ENCODE measurements at places on chromosomes 11 and 22. TPM values are rescaled to one million over a fixed set of nuclear protein-coding genes. Genes with fewer than 3 reads are reported as not detected.

DNA sequence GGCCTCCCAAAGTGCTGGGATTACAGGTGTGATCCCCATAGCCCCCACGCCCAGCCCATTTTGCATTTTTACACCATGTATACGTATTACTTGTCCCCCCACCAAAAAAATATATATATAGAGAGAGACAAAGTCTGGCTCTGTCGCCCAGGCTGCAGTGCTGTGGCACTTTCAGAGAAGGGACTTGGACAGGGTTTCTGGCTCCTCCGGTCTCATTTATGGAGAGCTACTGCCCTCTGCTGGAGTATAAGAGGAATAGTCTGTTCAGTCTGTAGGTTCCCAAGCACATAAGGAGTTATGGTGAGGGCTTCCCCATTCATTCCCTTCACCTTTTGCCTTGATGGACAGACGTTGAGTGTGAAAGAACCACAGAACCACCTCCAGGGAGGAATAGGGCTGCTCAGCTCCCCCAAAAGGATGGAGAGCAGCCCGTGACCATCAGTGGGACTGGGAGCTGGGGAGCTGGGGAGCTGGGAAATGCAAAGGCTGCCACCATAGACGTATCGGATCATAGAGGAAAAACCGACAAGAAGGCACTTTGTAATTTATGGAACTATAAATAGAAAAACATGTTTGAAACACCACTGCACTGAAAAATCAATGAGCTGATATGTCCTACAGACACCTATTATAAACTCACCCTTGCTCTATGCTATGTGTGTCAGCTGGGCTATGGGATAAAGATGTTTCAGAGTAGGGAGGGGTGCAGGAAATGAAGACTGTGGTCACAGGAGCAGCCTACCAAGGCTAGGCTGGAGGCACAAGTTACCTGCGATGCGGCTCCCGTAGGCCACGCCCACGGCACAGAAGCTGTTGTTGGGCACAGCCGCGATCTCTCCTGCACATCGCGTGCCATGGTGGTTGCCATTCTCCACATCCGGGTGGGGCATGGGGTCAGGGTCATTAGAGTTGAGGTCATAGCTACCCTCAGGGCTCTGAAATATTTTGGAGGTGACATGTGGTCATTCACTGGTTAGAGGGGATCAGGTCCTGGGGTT is 5.2 kb downstream of the PCSK7 start:
- peak; percentile 88 for DNase-seq

- DNase-seq, result no peak
Observed at GRCh38 chr11:71976551-71976950, 22.2 kb upstream of the IL18BP start.

Gene BTG4
- total RNA-seq, result not detected

Gene PATE4
- total RNA-seq, result not detected

DNA sequence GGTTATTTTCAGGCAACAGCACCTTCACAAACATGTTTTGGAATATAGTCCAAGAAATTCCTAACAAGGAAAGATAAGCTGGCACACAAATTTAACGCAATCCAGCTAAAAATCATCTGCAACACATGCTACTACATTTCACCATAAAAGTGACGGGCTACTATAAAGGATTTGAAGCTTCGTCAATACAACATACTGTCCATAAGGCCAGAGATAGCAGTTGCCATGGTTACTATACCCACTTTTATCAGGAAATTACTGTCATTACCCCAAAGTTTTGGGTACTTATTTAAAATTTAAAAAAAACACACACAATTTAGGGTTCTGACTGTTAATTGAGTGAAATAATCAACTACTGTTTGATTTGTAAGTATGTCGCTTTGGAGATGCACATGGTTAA is 6.9 kb downstream of the PHF21A start:
- no peak for DNase-seq

- peak; percentile 56 for DNase-seq
Observed at GRCh38 chr11:128658502-128658901, 35.4 kb upstream of the FLI1 start.

Gene MMP11
- total RNA-seq, result 7.3 TPM

Gene OR51I1
- not detected for total RNA-seq

DNA sequence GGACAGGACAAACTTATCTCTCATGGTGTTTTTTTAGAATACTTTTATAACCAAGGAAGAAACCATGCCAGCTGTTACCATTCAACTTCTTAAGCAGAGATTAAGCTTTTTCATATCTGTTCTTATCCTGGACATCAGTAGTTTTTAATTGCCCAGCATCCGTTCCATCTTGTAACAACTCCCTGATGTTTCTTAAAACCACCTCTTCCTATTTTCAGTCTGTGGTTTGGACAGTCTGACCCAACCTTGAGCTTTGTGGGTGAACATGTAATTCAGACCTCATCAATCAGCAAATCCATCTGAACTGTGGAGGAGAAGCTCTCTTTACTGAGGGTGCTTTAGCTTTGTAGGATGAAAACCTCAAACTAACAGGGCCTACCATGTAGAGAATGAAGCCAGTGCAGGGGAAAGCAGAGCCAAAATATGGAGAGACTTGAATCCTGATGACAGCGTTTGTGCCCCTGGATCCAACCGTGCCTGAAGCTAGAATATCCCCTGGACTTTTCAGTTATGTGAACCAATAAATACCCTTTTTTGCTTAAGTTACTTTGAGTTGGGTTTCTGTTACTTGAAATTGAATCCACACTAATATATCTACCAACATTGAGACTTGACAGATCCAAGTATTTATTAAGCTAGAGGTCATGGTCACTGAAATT is 9.4 kb downstream of the TUG1 start:
- no peak for DNase-seq

GRCh38 chr22:46547883-46548244 is 10.4 kb upstream of the CELSR1 start:
- peak; percentile 89 for DNase-seq

GRCh38 chr11:100835854-100836253 is 148.8 kb downstream of the ARHGAP42 start:
- no peak for DNase-seq

Gene ART1
- not detected for total RNA-seq

DNA sequence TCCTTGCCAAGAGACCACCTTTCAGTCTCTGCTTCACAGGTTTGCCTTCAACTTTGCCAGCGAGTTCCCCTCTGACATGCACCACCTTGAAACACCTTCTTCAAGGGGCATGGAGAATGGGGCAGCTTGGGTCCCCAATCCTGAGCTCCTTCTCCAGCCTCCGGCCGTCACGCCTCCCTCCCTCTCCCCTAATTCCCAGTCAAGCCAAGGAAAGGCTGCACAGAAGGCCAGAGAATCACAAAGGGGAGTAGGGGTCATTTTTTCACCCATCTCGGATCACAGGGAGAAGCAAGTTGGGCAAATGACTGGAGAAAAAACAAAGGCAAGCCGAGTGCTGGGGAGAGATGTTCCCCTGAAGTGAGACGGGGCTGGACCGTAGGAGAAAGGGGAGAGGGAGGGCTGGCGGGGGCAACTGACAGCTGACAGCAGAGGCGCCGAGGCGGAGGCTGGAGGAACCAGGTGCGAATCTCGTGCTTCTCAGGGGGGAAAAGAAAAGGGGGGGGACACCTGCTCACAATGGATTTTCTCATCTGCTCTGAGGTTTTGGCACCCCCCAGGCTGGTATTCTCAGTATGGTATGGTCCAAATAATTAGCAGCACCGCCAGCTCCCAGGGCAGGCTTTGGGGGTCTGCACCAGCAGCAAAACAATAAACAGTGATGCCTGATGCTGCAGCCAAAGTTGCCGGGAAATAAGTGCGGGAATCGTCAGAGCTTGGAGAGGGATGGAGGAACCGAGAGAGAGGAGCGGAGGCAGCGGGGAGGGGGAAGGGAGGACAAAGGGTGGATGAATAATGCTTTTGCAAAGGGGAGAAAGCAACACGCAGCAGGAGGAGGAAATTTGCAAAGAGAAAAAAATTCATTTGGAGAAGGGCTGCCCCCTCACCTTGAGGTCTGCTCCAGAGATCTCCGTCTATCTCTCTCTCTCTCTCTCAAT is 644 bp downstream of the YPEL4 start:
- DNase-seq, result no peak

Gene SELENOM
- total RNA-seq, result 18.7 TPM

Gene DTX4
- total RNA-seq, result 28.1 TPM

DNA sequence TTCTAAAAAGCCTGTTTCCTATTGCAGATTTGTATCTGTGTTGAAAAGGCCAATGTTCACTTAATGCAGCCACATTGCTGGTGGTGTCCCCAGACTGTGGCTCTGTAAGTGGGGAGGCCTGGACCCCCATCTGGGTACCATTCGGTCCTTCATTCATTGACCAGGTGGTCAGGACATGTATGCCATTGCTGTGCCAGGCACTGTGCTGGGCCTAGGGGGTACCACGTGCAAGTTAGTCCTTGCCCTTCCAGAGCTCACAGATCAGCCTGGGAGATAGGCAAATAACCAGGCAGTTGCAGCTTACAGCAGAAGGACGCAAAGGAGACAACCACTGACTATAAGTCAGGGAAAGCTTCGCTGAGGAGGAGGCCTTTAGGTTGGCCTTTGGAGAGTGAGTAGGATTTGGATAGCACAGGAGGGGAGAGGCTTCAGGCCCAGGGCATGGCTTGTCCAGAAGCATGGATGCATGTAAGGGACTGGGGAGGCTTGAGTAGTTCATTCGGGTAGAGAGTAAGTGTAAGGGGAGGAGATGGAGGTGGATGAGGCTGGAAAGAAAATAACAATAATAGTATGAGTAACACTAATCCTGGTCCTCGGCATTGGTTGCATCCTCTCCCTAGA is 5.0 kb downstream of the PRDM11 start:
- no peak for DNase-seq

Gene FXYD2
- 0.74 TPM for total RNA-seq

DNA sequence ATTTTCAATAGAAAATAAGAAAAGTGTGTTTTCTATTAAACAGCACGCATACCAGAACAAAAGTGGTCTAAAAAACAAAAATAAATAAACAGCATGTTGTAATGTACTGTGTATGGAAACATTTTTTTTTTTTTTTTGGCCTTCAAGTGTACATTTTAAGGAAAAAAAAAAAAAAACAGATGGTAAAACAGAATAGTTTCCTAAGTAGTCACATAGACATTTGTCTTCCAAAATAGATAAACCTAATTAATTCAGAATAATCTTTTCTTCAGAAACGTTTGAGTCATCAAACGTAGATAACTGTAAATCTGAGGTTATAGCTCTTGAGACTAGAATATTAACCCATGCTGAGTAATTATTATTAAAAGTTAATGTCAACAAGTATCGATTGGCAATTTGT is 396 bp upstream of the CFAP300 start:
- no peak for DNase-seq

Gene CXCR5
- total RNA-seq, result not detected

GRCh38 chr11:103284260-103284659 is 175.0 kb downstream of the DYNC2H1 start:
- DNase-seq, result no peak

- DNase-seq, result peak; percentile 35
Observed at GRCh38 chr22:35299217-35299672, 449 bp upstream of the TOM1 start.

- no peak for DNase-seq
Observed at GRCh38 chr11:129412494-129412893, 36.8 kb downstream of the BARX2 start.

DNA sequence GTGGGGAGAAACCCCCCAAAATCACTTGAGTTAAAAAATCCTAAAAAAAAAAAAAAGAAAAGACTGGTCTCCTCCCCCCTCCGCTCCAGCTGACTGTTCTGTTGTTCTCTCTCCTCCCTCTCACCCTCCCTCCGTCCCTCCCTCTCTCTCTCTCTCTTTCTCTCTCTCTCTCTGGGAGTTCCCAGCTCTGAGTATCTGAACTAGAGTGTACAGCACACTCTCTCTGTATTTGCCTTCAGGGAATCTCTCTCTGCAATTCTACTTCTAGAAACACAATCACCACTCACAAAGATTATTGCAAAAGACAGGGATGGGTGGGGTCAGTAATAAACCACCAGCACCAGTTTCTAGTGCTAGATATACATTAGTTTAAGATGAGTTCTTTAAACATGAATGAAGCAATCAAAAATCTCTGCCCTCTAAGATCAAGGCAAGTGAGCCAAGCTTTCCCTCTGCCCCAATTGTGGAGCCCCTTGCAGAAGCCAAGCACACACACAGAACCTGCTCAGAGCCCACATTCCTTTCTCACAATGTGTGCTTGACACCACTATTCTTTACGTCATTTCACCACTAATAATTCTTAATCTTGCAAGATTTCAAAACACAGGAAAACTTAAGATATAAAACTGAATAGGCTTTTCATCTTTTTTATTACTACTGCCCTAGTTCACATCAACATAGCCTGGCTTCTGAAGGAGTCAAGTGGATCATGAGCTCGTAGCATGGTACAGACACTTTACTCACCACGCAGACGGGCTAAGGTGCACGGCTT is 133.5 kb downstream of the RBFOX2 start:
- no peak for DNase-seq

DNA sequence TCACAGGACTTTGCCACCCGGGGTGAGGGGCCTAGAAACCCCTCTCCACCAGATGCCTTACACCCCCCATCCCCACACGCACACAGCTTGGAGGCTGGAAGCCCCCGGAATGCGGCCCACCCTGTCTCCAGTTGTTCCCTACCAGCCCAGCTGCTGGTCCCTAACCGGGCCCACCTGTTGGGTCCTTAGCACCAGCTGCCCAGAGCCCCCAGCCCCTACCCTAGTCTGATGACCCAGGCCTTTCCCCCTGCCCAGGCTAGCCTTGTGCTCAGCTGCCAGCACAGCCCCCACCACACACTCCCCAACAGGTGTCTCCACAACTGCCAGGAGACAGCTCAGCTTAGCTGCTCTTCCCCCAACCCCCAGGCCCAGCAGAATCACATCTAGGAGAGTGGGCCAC is 67.1 kb downstream of the CDKN1C start:
- DNase-seq, result no peak

DNA sequence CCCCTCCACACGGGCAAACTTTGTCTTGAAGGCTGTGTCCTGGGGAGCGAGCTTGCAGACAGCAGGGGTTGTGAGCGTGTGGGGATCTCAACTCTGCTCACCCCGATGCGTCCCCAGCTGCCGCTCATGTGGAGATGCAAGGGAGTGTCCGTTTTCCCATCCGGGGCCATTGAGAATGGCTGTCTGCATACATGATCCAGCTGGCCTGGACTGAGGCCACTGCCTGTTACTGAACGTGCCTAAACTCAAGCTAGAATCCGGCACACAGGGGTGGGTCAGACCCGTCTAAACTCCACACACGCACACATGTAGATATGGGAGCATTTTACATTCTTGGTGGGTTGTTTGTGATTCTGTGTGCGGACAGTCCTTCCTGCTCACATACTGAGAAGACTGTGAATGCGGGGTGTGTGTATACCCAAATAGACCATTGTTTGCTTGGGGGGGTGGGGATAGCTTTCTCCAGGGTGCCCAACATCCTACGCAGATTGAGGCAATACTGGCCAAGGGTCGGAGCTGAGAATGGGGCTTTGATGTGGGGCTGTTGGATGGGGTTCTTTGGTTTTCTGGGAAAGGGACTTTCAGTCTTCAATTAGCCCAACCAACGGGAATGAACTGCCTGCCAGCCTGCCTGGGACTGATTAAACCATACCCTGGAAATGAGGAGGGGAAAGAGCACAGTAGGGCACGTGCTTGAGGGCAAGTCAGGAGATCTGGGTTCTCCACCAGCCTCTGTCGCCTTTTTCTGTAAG is 60.4 kb downstream of the ST3GAL4 start:
- DNase-seq, result no peak

Gene FBXO3
- total RNA-seq, result 56.8 TPM

Measured in dermis blood vessel endothelial cell (primary cell).